ENCODE measurements at places on chromosomes 6 and 20.
A peak's percentile ranks its signal among the peaks of the same experiment; 100 is the strongest.

DNA sequence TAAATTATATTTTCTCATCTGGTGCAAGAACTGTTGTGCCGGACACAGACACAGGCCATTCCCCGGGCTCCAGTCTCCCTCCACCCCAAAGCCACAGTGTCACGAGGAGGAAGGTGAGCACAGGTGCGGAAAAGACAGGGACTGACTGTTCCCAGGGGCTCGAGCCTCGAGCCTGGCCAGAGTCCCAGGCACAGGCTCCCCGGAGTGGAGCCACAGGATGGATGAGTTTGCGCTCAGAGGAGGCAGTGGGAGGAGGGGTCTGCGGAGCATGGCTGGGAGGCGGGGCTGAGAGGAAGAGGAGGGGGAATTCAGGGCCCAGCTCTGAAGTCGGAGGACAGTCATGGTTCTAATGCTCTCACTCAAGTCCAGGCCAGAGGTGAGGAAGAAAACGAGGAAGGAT lies 284.8 kb downstream of the SMOC2 start:
- DNase-seq: no peak

GRCh38 chr6:136895901-136896300 lies 26.2 kb upstream of the SLC35D3 start:
- no peak for DNase-seq

DNA sequence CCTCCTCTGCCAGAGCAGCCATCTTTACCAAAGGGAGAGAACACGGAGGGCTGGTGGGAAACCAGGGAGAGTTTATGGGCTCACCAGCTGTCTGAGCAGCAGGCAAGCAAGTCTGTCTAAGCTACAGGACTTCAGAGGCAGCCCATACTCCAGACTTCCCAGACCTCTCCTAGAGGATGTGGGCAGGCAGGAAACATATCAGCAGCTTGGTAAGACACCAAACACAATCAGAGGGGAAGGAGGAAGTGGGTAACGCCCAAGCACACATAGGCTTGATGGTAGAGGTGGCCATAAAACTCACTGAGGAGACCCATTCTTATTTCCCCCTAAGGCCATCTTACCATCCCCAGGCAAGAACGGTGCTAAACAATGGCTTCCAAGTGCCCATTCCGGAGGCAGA lies 143.1 kb upstream of the ARID1B start:
- no peak for DNase-seq

DNA sequence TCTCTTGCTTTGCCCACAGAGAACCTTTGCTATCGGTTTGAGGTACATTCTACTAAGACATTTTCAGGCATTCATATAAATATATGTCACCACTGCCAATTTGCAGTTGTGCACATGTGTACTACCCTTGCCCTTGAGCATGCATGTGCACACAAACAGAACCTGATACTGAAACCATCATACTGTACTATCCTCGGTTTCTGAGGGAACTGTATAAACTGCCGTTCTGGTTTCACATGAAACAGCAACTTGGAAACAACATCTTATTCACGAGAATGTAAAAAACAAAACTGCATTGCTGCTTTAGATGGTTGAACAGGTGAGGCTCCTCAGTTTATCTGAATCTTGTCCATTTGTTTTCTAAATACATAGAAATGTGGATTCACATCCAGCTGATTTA lies 151.2 kb upstream of the TMEM170B start:
- DNase-seq: no peak

DNA sequence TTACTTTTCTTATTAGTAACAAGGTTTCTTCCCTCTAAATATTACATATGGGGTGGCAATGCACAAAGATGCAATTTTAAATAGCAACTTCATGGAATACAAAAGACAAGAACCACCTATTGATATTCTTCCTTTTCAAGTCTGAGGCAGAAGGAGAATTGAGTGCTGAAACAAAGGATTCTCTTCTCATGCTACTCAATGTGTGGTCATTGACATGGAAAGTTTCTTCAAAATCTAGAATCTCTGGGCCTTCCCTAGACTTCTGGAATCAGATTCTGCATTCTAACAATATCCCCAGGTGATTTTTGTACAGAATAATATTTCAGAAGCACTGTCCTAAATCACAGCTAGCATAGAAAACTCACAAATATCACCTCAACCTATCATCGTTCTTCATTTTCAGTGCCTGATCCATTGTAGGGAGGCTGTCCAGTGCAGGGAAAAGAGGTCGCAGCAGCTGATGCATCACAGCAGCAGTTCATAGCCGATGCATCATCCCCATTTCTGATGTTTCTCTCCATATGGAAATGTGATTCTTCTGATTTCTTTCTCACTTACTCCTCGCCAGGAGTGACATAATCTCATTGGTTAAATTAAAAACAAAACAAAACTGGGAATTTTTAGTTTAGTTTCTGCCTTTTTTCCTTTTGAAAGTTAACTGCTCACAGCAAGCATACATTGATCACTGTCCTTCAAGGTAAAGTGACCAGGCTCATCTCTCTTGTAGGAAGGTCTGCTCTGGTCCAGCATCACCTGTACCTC lies 139.5 kb upstream of the FAM83B start:
- DNase-seq: no peak

DNA sequence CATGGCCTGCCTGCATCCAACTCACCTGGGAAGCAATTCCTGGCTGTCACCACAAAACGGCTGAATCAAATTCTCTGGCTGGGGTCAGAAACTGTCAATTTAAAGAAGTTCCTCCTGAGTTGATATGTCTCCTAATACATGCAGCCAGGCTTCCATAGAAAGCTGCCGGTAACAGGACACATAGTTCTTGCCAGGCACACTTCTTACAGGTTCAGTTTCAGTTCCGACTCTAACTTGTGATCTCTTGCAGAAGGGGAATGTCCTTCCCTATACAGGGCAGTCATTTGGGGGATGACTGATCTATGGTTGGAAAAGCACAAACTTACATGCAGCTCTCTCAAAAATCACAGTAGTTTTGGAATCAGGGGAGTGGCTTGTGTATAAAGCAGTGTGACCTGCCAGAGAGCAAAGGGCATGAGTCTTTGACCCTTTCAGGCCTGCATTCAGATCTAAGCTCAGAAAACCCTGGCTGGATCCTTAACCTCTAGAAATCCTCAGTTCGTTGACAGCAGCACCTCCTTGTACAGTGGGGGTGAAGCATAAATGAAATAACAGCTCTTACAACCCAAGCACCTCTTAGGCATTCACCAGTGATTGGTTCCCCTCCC lies 195.6 kb downstream of the SCP2D1 start:
- no peak for DNase-seq

DNA sequence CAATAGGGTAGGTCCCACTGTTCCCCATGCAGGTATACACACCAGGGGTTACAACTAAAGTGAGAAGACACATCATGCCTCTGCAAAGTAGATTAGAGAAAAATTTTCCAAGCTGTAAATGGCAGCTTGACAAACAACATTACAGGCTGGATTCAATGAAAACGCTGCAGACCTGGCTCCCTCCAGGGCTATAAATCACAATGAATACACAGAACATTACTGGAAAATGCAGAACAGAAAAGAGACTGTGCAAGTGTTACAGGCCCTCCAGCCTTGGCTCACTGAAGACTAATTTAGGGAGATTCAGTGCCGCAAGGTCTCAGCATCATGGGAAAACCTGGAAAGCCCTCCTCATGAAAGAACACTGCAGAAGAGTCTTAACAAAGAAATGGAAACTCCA lies 207.8 kb downstream of the KHDC1L start:
- no peak for DNase-seq

DNA sequence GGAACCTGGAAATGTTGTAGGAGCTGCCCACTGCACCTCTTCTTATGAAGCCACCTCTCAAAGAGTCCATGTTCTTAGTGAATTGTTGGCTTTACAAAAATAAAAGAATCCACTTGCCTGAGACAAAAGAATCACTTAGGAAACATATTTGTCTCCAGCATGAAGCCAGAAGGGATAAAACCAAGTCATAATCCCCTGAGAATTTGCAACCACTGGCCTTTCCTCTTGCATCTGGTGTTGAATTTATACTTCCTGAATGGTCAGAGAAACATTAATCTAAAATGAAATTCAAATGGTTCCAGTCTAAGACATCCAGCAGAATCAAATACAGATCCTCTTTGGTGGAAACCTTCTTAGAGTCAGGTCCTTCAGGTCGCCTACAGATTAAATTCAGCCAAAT lies 192.5 kb upstream of the ECI2 start:
- no peak for DNase-seq

GRCh38 chr6:4397307-4397706 lies 261.9 kb upstream of the ECI2 start:
- DNase-seq: no peak

DNA sequence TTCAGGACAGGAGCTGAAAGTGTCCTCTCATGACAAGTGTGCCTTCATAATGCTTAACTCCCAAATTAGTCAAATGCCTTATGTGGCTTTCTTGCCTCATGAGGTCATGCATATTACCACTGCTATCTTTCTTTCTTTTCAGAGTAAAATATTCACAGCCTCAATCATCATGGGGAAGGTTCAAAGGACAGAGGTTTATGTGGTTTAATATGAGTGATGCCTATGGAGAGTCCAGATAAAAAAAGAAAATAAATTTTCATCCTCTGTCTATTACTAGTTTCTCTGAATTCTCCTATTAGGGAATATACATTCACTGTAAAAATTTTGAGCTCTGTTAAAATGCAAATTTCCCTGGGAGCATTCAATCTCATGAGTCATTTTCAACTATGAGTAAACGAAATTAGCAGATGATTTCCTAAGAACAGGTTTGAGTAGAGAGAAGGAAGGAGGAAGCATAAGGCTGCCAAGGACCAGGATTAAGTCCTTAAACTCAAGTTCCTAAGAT lies 396.9 kb upstream of the ADGRB3 start:
- no peak for DNase-seq

- peak; percentile 30 for DNase-seq
Observed at GRCh38 chr6:31402324-31403282, 792 bp upstream of the MICA start.

DNA sequence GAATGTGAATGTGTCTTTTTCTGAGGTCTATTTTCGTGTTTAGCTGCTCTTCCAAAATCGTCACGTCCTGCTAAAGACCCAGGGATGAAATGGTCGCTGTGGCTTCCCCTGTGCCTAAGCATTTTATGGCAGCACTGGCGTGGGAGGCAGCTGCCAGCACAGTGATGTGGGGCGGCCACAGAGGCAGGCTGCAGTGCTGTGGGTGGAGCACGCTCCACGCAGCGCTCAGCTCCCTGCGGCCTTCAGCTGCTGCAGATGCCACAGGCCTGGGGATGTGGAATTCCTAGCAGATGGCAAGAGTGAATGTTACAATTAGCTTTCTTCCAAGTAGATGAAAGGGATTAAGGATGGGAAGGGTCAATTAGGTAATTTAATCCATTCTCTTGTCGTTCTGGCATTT lies 242.6 kb downstream of the SMOC2 start:
- DNase-seq: no peak

GRCh38 chr6:83708970-83709747 lies at the start of gene SNAP91:
SNAP91 (minus strand) TSS chr6:83709101; CDS start chr6:83707927, 1,174 bp downstream.
- DNase-seq: no peak

DNA sequence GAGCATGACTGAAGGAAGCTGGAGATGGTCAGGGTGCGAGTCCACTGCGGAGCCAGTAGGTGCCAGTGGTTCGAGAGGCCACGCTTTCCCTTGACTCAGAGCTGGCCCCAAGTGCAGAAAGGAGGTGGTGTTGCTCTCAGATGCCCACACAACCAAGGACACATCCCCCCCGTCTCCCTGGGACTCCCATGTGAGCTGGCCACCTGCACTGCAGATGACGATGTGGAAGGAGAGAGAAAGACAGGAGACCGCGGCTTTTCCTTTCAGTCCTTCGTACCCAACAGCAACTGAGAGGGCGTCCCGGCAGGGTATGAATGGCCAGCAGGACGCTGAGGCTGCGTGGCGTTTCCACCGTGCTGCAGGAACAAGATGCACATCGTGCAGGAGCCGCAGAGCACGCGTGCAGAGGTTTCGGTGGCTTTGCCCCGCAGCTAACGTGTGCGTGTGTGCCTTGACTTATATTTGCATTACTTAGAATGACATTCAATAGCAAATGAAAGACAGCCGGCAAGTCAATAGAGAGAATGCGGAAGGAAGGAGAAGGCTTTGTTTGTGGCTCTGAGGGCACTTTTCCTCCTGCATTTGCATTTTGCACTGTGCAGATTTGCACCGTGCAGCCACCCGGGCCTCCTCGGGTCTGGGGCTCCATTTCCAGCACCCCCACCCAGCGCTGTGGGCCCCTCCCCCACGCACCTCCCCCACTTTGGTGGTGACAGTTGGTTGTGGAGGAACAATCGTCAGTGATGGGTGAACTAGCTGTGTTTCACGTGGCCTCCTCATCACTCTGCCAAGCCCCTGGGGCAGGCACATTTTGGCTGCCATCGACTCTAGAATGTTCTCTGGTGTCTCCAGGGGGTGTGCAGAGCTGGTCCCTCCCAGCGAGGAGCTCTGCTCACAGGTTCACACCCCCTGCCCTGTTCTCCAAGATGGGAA lies 26.4 kb upstream of the BHLHE23 start:
- DNase-seq: no peak

- DNase-seq: no peak
Observed at GRCh38 chr6:73586416-73586974, 65.7 kb upstream of the EEF1A1 start.

DNA sequence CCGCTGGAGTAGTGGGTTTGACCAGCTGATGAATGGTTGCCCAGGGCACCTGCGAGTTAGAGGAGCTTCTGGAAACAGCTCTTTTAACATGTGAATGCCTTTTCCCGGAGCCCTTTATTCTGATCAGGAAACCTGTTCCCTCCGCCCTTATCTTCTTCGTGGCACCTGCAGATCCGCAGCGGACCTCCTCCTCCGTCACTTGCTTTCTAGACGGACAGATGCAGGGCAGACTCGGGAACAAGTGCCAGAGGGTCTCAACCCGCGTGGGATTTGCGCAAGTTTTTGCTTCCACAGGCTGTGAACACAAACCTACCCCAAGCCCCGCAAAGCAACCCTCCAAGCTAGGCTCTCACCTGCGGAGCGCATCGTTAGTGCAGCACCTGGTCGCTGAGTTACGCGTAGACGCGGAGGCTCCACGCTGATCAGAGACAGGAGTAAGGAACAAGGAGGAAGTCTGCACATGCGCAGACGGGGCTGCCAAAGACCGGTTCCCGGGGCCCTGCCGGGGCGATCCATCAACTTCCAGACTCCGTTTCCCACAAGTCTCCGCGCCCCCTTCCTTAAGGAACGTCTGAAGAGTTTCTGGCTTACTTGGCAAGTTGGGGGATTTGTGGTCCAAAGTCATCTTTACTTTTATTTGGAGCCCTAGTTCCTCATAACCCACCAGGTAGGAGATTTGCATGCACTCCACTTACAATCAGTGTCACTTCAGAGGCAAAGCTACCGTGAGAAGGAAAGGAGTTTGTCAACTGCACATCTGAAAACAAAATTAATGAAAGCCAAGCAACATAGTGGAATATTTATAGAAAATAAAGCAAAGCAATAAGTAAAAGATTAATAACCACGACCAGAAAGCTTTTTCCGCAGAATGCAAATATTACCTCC lies 52.7 kb upstream of the ELMO2 start:
- DNase-seq: peak; percentile 34

- DNase-seq: no peak
Observed at GRCh38 chr20:30284281-30284905, 973.1 kb upstream of the DEFB115 start.

DNA sequence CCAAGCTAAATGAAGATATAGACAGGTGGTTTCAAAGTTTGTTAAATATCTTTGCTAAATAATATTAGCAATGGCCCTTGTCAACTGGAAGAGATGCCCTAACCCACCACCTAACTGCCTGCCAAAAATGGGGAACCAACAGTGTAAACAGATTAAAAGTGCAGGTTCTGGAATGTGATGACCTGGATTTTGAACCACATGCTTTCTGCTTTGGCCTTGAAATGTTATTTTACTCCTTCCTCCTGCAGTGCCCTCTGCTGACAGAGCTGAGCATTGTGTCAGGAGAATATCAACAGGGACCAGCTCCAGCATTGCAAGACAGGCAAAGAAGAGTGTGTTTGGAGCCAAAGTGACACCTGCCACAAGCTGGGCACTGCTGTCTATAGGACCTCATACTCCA lies 226.6 kb downstream of the MYLK4 start:
- no peak for DNase-seq
